ENCODE measurements at places on chromosomes 7 and 10.

DNA sequence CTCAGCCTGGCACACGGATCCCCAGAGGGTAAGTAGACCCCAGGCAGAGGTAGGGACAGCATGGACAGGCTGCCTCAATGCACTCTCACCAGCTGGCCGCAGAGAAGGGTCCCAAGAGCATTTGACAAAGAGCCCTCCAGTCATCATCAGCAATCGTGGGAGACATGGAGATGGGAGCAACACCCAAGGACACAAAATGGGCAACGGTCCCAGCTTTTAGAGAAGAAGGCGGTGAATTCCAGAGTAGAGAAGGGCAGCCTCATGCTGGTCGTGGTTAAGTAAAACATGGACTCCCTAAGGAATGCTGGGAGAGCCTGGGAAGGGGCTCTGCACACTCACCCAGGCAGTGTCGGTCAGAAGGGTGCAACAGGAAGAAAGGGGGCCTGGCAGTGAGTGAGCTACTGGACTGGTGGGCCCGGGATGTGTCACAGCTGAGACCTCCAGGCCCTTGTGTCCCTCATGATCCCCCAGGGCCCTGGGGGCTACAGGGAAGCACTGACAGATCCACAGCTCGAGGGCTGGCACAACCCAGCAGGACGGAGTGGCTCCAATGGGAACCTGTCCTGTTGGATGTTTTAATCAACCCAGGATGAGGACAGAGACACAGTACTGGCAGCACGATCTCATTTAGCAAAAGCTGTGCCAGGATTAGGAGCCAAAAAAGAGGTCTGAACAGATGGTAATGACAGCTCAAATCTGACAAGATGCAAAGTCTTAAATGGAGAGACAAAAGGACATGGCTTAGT, 147.1 kb downstream of the NEURL1 start:
- DNase-seq, result no peak

- DNase-seq, result no peak
Observed at GRCh38 chr10:6274040-6274439, 71.3 kb downstream of the PFKFB3 start.

- DNase-seq, result peak; percentile 53
Observed at GRCh38 chr7:82594665-82595064, 151.1 kb upstream of the CACNA2D1 start.

DNA sequence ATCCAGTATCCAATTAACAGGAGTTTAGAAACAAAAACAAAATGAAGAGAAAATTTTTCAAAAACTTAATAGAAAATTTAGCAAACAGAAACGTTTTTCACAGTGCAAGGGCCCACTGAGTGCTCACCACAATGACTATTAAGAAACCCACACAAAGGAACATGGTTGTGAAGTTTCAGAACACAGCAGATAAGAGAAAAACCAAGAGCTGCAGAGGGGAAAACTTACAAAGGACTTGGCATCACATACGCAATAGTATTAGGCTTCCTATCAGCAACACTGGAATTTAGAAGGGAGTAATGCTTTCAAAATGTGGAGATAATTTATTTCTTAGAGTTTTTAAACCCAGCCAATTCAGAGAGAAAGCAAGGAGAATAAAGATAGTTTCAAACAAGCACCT, 1.7 kb upstream of the C7orf25 start:
- no peak for DNase-seq

DNA sequence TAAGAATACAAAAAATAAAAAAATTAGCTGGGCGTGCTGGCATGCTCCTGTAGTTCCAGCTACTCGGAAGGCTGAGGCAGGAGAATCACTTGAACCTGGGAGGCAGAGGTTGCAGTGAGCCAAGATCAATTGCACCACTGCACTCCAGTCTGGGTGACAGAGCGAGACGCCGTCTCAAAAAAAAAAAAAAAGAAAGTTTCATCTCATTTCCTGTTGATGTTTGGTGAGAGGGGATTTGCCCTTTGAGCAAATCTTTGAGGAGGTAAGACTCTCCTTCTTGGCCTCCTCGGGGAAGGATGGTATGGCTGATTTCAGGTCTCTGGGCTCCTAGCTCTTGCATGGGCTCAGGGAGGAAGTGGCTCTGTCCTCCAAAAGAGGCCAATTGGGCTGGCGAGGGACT, 3.6 kb upstream of the GRID2IP start:
- no peak for DNase-seq

GRCh38 chr7:28921822-28922221, 36.3 kb downstream of the TRIL start:
- peak; percentile 81 for DNase-seq

GRCh38 chr7:12694817-12695216, 7.4 kb downstream of the ARL4A start:
- no peak for DNase-seq

DNA sequence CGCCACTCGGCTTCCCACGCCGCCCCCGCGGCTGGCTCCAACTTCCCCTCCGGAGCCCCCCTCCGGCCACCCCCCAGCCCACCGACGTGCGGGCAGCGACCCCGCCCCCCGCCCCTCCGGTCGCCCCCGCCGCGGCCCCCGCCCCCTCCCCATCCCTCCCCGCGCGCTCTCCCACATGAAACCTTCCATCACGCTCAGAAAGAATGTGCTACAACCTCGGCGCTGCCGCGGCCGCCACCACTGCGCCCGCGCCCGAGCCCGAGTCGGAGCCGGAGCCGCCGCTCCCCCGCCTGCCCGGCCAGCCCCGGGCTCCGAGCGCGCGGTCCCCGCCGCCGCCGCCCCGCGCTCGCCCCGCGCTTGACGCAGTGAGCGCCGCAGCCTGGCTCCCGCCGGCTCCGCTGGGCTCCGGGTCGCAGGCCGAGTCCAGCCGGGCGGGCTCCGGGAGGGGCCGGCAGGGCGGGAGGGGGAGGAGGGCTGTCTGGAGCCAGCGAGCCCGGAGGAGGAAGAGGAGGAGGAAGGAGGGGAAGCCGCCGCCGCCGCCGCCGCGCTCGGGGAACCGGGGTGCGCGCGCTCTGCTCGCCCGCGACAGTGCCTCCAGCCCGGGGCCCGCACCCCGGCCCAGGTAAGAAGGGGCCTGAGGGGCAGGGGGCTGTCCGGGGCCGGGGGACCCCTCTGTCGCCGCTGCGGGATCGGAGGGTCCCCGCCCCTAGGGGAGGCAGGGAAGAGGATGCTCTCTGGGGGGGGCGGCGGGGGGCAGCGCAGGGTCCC, 4.3 kb upstream of the ELFN1 start:
- DNase-seq, result no peak

- no peak for DNase-seq
Observed at GRCh38 chr10:62231805-62232204, 36.8 kb downstream of the RTKN2 start.

- DNase-seq, result no peak
Observed at GRCh38 chr10:14405076-14406065, 74.6 kb upstream of the FRMD4A start.

DNA sequence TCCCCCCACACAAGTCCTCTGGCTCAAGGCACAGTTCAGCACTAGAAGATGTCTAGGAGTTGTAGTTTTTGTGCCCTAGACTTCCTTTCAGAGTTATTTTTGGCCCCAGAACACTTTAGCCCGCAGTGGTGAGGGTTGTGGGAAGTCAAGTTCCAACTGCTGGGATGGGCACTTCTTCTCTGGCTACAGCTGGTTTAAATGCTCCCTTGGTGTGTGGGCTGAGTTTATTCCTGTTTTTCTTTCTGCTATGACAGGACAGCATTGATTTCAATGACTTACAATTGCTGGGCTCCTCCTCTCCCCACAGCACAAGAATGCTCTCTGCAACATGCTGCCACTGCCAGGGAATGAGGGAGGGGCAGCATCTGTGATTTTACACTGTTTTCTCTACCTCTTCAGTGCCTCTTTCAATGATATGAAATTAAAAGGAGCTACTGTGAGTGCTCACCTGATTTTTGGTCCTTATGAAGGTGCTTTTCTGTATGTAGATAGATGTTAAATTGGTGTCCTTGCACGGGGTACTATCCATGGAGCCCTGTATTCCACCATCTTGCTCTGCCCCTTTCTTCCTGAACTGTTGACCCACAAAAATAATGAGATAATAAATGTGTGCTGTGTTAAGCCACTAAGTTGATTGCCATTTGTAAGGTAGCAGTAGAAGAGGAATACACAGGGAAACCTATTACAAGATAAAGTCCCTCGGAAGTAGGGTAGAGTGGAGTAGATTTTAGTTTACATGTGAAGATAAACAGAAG, 56.3 kb downstream of the SLC13A1 start:
- DNase-seq, result no peak

DNA sequence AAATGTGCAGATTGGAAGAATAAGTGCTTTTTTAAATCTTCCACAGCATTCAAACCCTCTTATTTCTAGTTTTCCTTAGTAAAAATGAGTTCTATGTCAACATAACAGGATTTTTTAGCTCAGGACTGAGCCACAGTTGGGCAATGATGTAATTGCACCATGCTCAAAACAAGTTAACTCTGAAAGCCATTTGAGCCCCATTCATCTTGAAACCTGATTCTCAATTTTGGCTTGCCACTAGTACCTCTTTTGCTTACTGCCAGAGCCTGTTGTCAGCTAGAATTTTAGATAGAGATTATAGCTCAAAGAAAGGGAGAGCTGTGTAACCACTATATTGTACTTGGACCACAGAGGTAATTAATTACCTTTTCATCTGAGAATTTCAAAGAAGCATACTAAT, 1028.5 kb upstream of the PHF14 start:
- DNase-seq, result peak; percentile 95

GRCh38 chr7:40969641-40970040, 733.2 kb downstream of the INHBA start:
- no peak for DNase-seq

DNA sequence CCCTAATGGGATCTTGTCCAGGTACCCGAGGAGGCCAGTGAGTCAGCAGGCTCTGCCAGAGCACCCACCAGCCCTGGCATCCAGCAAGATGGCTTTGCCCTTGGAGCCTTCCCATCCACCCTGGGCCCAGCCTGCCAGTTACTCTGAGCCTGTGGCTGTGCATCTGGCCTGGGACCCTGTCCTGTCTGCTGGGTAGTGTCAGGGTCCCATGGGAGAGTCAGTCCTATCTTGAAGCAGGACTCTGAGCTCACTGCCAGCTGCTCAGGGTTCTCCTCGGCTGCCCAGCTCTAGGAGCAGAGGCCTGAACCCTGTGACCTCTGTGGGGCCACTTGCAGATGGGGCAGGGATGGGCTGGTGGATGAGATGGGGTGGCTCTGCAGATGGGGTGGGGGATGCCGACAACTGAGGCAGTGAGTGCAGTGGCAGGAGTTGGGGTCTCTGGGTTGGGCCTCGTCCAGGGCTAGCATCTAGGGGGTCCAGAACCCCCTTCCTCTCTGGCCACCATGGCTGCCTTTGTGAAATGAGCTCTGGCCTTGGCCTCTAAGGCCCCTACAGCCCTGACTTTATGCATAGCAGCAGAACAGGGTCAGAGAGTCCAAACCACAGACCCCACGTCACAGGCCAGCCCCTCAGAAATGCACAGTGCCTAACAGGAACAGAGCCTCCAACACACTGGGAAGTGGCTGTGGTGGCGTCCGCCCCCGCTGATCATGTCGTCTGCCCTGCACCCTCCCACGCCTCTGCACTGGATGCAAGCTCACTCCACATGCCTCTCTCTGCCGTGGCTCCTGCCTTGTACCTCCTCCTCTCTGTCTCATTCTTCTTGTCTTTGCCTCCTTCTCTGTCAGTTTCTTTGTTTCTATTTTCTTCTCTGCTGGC, 88.1 kb upstream of the RET start:
- no peak for DNase-seq

DNA sequence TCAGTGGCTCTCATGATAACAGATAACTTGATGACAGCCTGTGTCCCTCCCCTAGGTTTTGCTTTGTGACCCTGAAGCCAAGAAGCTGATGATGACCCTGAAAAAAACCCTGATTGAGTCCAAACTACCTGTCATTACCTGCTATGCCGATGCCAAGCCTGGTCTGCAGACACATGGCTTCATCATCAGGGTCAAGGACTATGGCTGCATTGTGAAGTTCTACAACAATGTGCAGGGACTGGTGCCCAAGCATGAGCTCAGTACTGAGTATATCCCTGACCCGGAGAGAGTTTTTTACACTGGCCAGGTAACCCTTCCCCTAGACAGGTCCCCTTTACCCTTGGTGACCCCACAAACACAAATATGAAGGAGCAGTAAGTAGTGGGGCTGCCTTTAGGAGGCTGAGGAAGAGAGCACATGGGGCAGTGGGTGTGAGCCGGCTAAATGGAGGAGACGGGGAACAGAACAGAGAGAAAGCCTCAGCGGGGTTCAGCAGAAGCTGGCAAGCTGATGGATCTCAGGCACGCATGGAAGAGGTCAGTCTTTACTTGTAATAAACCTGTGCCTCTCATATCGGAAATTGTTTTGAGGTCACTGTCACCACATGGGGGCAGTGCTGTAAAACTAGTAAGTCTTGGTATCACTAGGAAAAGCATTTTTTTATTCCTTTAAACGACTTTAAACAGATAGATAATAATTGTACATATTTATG, 20.2 kb downstream of the PDCD11 start:
- no peak for DNase-seq

GRCh38 chr7:5452470-5452899, 28.9 kb upstream of the TNRC18 start:
- DNase-seq, result no peak

DNA sequence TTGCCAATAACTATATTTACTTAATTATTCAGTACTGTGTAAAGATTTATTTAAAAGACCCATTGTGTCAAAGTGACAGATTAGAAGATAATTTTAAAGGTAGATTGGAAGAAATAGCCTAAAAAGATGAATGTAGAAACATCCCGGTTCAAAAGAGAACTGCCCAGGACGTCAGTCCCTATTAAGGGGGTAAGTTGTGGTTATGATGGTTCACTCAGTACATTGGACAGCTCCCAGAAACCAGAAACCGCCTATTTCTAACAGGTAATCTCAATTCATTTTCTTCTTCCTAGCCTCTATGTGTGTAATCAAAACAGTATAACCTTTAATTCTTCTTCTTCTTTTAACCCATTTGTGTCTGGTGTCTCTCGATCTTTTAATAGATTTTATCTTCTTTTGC, 1.5 kb upstream of the FERD3L start:
- no peak for DNase-seq

DNA sequence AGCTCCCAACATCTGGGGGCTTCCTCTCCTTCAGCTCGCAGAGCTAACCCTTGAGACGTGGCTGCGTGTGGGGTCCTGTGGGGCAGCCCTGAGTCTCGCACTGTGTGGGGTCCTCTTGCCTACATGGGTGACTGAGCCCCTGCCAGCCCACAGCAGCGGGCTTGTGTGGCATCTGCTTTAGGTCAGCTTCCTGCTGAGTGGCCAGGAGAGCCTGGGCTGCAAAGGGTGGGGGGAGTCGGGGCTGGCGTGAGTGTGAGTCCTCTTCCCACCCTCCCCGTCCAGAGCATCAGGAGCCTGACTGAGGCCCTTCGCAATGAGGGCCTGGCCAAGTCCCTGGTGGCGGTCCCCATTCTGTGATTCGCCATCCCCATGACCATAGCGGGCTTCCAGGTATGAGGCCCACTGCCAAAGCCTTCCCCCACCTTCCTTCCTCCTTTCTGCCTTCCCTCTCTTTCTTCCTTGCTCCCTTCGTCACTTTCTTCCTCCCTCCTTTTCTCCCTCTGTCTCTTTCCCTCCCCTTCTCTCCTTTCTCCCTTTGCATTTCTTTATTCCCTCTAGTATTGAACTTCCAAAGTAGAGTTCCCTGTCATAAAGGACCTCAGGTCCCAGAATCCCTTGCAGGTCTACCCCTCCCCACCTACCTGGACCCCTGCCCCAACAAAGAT, 85.2 kb downstream of the CDH23 start:
- no peak for DNase-seq

All from SHP77 treated with DMSO at 0.1 percent for 48 hours (cell line).